Endothelial cell (in vitro differentiated cells): ENCODE measurements at places on chromosomes 6 and 20. TPM values are rescaled to one million over a fixed set of nuclear protein-coding genes. Genes with fewer than 3 reads are reported as not detected.

DNA sequence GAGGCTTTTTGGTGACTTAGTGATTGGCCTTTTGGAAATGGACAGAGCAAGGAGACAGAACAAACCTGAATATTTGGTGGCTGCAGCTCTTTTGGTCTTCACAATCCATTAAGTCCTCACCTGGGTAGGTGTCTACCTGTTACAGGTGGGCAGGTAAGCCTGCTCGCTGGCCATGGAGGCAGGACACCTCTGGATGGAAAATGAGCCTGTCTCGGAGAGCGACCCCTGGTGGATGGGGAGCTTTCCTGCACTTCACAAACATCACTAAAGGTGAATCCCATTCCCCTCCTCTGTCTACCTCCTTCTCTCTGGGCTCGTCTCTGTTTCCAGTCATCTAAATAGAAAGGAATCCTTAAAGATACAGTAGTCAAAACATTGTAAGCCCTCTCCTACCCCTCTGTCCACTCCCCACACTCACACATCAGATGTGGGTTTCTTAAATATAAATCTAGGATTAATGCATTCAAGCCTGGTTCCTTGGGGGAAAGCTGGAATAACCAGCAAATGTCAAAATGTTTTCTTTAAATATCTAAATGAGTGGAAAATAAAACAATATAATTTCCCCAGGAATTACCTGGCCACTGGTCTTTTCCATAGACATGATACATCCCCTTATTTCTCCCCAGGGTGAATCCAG, 304.9 kb downstream of the CDH26 start:
- peak; percentile 62 for DNase-seq

DNA sequence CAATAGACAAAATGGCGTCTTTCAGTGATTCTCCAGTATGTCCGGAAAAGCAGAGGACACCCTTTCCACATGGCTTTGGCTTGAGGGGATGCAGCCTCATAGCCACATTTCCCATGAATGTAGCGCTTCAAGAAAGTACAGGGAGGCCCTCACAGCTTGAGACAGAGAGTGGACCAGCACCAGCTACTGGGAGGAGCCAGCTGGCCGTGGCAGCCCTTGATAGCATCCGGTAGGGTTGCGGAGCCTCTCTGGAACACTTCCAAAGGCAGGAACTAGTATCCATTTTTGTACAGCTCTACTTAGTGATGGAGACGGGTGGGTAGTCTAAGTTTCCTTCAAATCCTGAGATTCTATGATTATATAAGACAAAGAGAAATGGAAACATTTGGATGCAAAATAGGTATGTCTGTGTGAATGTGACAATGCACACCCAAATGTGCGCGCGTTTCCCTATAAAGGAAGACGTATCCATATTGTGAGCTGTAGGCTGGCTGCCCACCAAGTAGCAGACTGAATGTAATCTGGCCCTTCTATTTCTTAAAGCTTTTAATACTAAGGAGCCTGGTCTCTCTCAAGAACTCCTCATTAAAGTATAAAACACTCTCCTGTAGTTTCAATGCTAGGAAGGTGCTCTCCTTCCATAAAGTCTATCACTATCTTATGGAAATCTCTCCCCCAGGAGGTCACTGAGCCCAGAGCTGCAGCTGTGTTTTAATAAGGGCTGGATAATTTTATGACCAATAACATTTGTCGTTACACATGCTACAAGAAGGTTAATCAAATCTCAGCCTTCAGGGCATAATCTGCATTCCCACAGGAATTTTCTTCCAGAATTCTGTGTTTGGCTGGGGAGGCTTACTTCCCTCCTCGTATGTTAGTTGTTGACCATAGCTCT, 74.0 kb downstream of the SOBP start:
- no peak for DNase-seq

GRCh38 chr6:4008324-4009047, 70.5 kb downstream of the FAM217A start:
- no peak for DNase-seq

- DNase-seq = no peak
Measured at GRCh38 chr6:73766040-73766439, 70.0 kb downstream of the CD109 start.

DNA sequence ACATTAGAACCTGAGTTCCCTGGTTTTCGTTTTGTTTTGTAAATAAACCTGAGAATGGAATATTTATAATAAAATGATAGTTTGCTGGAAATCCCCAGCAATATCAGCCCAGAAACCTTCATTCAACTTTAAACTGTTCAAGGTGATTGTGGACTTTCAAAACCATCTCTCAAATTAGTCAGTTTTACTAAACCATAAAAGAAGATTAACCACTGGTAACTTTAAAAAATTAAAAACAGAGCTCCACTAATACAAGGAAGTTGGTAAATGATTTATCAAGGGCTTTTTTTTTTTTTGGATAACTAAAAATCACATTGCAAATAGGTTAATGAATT, 10.0 kb downstream of the MBOAT1 start:
- no peak for DNase-seq

- no peak for DNase-seq
Measured at GRCh38 chr6:4258733-4259132, 123.4 kb upstream of the ECI2 start.

DNA sequence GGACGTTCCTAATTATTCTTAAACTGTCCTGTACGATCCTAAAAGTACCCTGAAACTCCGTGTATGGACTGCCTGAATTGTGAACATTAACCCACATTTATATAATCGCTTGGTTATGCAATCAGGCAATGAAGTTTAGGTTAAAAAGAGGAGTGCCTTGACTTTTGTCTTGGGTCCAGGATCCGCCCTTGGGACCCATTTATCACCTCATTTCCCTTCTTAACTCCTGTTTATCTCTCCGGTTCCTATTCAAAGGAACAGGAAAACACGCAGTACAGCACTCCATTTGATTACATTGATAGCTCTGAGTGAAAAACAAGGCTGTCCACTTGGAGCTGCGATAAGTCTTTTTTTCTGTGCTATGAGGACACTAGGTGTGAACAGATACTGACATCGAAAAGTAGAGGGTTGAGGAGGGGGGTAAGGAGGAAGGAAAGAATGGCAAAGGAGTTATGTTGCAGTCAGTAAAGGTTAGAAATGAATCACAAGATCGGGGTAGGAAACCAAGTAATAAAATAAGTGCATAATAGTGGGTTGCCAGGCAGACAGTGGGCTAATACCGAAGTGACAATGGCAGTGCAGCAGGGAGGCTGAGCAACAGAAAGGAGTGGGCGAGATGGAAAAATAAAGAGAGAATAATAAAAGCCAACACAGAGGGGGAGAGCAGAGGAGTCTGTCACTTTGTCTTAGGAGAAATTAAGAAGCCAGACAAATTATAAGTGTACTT, 15.9 kb upstream of the PCK1 start:
- no peak for DNase-seq

GRCh38 chr6:148427333-148427732, 84.7 kb downstream of the SASH1 start:
- DNase-seq = no peak

Gene SRMS
- total RNA-seq = not detected

GRCh38 chr6:137222381-137222780, 3.2 kb upstream of the IFNGR1 start:
- no peak for DNase-seq

DNA sequence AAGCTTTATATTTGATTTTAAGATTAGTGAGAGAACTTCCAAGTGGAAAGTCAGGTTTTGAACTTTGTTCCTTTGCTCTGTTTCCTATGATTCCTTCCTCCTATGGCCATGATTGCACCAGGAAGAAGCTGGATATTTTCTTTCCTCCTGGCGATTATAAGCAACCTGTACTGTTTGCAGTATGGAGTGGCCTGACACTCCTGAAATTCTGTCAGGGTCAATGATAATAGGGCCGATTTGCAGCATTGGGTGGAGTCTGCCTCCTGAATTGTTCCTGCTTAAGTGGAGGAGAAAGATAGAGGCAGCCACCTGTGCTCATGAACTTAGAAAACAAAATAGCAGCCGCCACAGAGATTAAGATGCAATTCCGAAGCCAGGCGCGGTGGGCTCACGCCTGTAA, 9.8 kb upstream of the FAM217A start:
- DNase-seq = no peak

GRCh38 chr6:33619166-33619840, 1.8 kb upstream of the ITPR3 start:
- DNase-seq = no peak

Gene GPR31
- total RNA-seq = not detected

Gene OR2J1
- total RNA-seq = not detected

Gene TPMT
- 13.7 TPM for total RNA-seq

Gene MYT1
- 0.74 TPM for total RNA-seq

DNA sequence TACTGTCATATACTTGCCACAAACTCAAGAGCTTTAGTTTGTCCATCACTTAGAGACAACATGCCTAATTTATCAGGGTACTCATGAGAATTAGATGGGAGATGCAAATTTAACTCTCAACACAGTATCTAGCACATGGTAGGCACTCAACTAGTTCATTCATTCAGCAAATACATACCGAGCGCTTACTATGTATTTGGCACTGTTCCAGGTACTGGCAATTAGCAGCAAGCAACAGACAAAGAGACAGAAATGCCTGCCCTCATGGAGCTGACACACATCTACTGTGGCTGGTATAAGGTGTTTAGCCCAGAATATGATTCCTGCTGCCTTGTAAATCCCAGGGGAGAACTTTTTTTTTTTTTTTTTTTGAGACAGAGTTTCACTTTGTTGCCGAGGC, 4.8 kb downstream of the MICAL1 start:
- DNase-seq = no peak

Gene FBXO30
- total RNA-seq = 14.2 TPM

Gene LRFN2
- 0.59 TPM for total RNA-seq

Gene HTR1B
- total RNA-seq = 0.33 TPM

DNA sequence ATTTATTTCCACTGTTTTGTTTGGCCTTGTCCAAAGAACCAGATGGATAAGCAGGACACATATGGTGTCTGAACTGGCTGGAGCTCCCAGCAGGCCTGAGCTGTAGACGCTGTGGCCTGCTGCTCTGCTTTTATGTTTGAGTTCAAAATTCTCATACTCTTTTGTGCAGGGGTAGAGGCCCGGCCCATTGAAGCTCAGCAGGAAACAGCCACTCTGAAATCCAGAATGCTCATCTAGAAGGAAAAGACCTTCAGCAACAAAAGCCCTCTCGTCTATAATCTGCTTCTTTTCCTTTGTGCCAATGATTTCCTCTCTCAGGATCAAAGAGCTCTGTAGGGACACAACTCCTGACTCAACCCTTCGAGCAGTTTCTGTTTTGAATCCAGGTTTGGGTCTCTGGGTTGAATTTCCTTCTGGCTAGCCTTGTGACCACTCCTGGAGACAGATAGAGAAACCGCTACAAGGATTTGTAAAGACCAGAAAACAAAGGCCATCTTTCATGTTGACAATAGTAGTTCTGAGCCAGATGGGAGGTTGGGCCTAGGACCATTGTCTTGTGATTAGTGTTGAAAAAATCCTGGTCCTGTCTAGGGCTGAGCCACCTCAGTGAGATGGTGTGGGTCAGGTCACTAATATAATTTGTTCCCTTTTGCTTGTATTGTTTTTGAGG, 446.7 kb downstream of the BCKDHB start:
- DNase-seq = no peak

Gene CGAS
- total RNA-seq = 1.8 TPM

DNA sequence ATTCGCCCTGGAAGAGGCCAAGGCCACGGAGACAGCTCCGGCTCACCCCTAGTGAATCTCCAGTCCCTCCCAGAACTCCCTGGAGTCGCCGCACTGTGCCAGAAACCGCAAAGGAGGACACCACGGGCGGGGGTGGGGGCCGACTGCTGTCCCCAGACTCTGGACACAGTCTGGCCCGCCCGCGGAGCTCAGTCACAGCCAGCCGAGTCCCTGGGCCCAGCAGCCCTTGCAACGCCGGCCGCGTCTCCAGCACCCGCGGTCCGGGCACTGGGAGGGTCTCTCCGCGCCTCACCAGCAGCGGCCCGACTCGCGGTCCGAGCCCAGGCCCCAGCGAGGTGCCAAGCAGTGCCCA, 518 bp downstream of the PEX6 start:
- no peak for DNase-seq

DNA sequence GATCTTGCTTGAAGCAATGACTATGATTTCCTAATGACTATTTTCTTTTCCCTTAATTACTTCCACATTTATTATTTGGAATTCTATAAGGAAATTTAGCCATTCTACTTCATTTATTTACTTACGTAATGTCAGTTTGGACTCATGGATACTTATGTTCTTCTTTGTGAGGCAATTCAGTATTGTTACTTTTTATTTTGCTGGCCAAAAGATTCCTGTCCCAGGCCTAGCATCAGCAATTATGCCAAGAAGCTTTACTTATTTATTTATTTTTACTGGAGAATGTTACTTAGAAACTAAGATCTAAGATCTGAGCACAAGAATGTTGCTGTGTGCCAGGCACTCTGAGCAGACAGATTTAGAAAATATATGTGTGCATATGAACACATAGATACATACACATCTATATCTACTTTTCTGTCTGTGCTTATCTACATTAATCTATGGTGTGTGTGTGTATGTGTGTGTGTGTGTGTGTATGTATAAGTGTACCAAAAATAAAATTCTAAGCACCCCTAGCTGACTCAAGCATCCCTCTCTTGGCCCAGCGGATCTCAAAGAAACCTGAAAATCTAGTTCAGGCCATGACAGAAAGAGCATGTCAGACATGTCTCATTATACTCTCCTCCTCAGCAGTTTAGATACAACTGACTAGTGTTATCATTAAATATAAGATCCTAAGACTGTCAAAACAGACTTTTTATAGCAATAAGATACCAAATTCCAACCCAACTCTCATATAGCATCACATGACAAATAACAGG, 640.0 kb upstream of the GJE1 start:
- no peak for DNase-seq

Gene CD93
- total RNA-seq = 139 TPM

Gene SERINC1
- total RNA-seq = 102 TPM

GRCh38 chr6:152096863-152097496, 289.5 kb downstream of the ESR1 start:
- DNase-seq = no peak

Gene BTNL2
- total RNA-seq = not detected

Gene CAGE1
- not detected for total RNA-seq

DNA sequence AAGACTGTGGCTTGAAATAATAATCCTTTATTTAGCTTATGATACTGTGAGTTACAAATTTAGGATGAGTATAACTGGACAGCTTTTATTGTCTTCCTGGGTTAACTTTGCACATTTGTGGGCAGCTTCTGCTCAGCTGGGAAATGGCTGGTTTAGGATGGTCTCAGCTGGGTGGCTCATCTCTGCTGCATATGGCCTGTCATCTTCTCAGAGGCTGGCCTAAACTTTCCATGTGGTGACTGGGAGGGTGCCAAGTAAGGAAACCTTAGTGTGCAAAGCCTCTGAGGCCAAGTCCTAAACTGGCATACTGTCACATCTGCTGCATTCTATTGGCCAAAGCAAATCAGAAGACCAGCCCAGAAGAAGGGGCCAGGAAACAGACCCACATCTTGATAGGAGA, 40.2 kb downstream of the BTBD3 start:
- no peak for DNase-seq

Gene TBP
- total RNA-seq = 17.1 TPM
